Activated CD8-positive, alpha-beta memory T cell treated with anti-CD3 and anti-CD28 coated beads, Interleukin-2, amount 10 ng/mL, durations not matched to agents 7 days and 5 days (primary cell): ENCODE measurements at places on chromosomes 2 and 18.

DNA sequence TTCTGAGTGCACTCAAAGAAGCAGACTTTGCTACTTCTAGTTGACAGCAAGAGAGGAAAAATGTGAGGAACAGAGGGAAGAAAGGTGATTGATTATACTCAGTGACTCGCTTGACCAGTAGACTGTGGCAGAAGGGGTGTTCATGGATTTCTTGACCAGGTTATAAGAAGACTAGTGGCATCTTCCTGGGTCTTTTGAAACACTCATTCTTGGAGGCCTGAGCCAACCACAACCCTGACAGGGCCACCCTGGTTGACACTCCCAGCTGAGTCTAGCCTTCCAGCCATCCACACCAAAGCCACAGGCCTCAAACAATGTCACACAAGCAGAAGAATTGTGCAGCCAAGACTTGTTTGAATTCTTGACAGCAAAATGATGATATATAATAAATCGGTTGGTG lies 366.3 kb downstream of the SS18 start:
- DNase-seq, result no peak

DNA sequence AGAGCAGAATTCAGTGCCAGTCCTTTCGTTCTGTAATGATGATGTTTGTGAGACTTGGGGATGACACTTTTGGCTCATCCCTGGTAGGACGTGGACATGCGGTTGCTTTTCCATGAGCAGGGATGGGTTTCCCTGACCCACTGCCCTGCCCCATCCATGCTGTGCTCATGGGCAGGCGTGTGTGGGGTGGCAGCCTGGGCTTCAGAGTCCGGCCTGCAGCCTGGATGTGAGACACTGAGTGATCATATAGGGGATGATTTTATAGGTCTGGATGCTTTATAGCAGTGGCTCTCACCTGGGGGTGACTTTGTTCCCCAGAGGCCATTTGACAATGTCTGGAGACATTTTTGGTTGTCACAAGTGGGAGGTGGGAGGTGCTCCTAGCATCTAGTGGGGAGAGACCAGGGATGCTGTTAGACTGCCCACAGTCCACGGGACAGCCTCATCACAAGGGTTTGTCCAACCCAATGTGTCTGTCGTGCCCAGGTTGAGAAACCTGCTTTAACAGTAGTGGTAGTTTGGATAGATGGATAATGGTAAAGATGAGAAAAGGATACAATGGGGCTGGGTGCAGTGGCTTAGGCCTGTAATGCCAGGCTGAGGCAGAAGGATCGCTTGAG lies 38.9 kb downstream of the LDLRAD4 start:
- no peak for DNase-seq

GRCh38 chr2:4527416-4527815 lies 824.0 kb downstream of the DCDC2C start:
- DNase-seq, result no peak

DNA sequence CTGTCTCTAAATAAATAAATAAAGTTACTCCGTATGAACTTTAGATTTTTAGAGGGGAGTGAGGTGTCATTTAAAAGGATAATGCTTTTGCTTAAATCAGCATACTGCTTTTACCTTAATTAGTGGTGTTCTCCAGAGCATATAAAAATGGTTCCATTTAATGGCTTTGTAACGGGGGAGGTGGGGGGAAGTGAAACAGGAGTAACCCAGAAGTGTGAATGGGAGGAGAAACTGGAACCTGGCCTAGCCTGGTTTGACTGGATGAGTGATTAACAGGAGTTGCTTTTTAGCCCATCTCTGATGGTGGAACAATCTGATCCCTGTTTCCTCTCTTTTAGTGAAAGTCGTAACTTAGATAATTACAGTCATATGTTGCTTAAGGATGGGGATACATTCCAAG lies 1.6 kb downstream of the CNDP2 start:
- no peak for DNase-seq

DNA sequence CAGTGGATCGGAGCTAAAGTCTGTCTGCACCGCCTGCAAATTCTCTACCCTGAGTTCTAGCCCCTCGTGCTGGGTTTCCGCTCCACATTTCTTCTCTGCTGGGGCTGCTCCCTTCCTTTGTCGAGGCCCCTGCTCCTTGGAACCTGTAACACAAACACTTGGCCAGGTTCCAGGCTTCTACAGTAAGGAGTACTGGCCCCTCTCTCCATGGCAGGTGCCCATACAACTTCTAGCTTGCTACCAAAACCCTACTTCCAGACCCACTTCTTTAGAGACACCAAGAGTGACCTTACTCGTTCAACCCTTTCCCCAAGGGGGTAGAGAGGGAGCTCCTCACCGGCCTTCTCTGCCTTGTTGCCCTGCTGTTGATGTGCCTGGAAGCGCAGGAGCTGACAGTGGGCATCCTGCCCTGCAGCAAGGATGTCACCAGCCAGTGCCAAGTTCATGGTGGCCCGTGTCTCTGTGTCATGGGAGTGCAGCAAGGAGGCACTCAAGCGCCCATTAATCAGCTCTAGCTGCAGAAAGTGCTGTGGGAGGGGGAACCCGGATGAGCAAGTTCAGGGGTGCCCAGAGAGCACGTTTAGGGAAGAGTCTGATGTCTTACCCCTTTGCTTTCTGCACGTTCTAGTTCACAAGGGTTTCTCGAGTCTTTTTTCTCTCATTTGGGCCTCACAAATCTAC lies 1.1 kb downstream of the PREB start:
- DNase-seq, result peak; percentile 52

- DNase-seq, result no peak
Measured at GRCh38 chr2:229270551-229271410, at the start of gene PID1. Gene PID1 (minus strand): TSS chr2:229271287. CDS start chr2:229271043, 244 bp downstream.

- DNase-seq, result no peak
Measured at GRCh38 chr2:68834737-68835376, 36.3 kb downstream of the BMP10 start.

GRCh38 chr18:47285456-47285855 lies 34.0 kb upstream of the SKOR2 start:
- no peak for DNase-seq

DNA sequence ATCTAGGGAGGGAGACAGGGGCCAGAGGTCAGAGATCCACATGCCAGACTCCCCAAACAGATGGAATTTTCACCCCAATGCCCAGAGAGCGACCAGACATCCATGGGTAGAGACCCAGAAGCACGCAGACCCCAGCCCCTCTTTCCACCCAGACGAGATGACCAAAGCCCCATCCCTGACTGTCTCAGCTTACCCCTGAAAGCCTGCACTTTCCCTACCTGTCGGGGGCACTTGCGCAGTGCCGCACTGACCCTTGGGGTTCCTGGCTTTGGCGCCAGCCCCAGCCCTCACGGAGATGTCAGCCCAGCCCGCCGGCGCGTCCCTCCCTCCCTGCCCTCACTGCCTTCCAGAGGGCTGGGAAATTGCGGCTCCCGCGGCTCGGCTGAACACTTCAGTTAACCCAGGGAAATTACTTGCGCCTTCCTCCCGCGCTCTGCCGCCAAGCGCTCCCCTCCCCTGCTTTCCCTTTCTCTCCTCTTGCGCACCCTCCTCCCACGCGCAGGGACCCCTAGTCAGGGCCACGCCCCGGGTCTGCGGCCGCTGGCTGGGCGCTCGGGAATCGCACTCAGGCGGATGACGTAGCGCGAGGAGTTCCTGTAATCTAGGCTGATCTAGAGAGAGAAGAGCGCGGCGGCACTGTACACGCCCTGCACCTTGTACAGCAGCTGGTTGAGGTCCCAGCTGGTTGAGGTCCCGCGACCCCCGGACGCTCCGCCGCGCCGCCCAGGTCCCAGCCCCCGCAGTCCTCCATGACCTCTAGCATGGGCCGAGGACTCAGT lies 12.0 kb downstream of the ALPG start:
- DNase-seq, result no peak

DNA sequence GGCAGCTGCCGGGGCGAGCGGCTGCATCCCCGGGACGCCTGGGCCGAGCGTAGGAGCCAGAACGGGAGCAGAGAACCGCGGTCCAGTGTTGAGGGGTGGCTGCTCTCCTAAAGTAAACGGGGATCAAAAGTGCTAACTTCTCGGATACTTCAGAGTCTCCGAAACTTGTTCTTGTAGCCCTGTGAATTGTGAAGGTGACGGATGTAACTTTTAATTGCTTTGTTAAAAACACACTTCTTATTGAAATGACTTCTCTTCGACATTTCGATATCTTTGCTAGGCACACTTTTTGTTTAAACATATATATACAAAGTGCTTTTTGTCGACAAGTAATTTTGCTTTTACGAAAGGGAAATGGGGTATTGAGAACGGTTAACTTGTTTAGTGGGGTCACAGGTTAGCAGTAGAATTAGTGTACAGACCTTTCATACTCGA lies 540 bp downstream of the ATP9B start:
- DNase-seq, result peak; percentile 56

DNA sequence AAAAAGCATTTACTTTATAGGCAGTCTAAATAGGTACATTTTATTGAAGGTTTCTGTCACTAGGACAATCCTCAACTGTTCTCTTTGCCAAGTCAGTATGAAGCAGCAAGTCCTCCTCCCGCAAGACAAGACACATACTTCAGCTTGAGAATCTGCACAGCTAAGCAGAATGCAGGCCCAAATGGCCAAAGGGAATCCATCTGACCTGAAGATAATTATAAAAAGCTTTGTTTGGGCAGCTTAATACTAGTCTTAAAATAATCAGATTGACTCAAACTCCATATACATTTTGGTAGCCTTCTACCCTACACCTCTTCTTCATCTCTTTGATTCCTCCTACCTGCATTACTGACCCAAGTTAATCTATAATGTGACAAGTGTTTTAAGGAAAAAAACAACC lies 1.8 kb downstream of the LANCL1 start:
- DNase-seq, result no peak

DNA sequence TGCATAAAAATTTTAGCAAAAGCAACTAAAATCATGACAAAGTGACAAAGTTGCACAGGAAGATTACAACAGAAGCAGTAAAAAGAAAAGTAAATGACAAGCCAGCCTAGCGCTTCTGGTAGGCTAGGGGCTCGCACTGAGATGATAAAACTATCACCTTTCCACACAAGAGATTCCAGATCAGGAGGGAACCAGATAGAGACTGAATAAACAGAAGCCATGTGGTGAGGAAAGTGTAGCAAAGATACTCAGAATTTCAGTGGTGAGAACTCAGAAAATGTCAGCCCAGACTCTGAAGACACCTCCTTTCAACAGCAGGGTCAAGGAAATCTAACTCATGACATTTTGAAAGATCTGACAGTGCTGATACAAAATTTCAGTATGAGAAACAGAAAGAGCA lies 77.4 kb upstream of the DNAJC10 start:
- no peak for DNase-seq

GRCh38 chr18:35942133-35942532 lies 30.3 kb upstream of the RMP24 start:
- DNase-seq, result no peak

DNA sequence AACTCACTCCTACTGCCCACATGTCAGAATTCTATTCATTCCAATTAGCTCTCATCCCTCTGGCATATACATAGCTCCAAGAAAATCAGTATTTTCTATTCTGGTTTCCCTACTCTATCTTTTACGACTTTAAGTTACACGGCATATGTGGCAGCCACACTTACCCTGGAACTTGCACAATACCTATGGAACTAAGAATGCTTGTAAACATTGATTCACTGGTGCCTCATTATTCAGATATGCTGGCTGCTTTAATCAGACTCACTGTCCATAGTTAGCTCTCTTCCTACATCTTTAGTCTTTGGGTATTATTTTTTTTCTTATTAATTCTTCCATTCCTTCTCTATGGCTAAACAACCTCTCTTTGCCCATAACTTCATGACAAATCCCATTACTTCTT lies 1519.9 kb upstream of the ACVR2A start:
- DNase-seq, result no peak

- DNase-seq, result no peak
Measured at GRCh38 chr2:151297882-151298281, 8.4 kb upstream of the NMI start.

DNA sequence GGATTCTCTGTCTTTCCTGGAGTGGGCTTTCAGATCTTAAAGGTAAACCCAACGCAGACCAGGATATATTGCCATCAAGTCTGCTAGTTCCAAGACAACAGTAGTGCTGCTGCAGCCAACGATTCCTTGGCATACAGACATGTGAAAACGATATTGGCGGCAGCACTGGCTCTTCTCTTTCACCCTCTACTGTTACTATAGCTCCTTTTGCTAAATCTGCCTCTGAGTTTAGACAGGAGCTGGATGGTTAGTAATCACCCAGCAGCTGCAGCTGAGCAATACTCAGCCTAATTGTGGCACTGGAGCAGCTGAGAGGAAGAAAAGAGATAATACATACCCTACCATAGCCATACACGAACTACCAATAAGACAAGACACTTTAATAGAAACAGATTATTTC lies 4.0 kb downstream of the YES1 start:
- no peak for DNase-seq

DNA sequence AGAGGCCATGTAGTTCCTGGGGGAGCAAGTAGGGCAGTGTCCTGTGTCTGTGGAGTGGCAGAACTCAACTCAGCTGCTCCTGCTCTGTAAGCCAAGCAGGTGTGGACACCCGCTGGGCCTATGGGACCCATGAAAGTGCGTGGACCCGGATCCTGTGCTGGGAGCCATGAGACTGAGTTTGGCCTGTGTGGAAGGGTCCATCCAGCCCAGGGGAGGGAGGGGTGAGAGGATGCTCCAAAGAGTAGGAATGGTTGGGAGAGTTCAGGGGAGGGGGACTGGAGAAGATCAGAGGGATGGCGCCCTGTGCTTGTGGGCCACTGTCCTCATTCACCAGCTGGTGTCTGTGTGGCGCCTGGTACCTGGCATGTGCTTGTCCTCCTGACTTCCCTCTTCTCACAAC lies 226.4 kb upstream of the HS6ST1 start:
- DNase-seq, result no peak

DNA sequence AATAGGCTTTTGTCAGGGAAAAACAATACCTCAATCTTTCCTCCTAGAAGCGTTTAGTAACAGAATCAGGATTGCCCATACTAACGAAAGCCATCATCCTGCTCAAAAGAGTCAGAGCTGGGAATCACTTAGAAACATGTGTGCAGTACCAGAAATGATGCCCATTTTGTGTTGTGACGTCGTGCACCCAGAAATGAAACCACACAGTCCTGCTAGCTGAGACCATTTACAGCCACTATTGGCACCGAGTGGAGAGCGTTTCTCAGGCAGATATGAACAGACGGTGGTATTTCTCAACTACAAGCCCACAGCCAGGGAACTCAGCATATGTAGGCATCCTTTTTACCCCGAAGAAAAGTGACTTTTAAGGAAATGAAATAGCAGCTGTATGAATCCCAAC lies 284.3 kb upstream of the LRATD1 start:
- no peak for DNase-seq

DNA sequence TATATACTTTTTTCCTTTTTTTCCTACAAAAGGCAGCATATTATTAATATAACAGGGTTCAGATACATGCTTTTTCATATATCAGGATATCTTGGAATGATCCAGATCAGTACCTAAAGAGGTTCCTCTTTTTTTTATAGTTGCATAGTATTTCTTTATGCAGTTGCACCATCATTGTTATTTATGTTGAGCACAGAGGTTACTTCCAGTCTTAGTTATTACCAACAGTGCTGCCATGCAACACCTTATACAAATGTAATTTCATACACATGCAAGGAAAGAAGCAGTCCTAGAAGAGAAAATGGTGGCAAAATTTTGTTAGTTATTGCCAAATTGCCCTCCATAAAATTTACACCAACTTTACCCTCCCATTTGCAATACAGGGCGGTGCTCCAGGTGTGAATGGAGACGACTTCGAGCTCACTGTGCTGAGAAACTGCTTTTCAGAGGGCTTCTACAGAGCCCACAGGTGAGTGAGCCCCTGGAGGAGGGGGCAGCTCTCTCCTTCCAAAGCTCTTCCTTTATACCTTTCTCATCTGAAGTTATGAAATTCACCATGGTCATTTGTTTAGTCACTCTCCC lies 30.0 kb upstream of the KCMF1 start:
- no peak for DNase-seq

- DNase-seq, result peak; percentile 66
Measured at GRCh38 chr2:71545572-71546274, 92.4 kb downstream of the DYSF start.
